A673 (cell line): ENCODE measurements at places on chromosomes 11 and 22. TPM values are rescaled to one million over a fixed set of nuclear protein-coding genes. Genes with fewer than 3 reads are reported as not detected.

The INS gene
- not detected in 2 replicates for total RNA-seq

The STK33 gene
- not detected in 2 replicates for total RNA-seq

The NUP98 gene
- total RNA-seq = 74.8 and 82.4 TPM in 2 replicates

The MOV10L1 gene
- total RNA-seq = 0.33 TPM in 1 of 2 replicates, not detected in the other

The PHETA2 gene
- total RNA-seq = 0.70 and 0.97 TPM in 2 replicates

The AGBL2 gene
- total RNA-seq = 6.5 and 8.2 TPM in 2 replicates

The VPREB1 gene
- total RNA-seq = not detected in 2 replicates

The POTEH gene
- total RNA-seq = not detected in 2 replicates

The LRRC56 gene
- total RNA-seq = 2.1 and 2.5 TPM in 2 replicates
